ENCODE measurements at places on chromosomes 1 and 21.

- no peak overlapping the region for H3K27ac ChIP-seq
- H3K27me3 ChIP-seq: no peaks in the 10 kb centered on the region
- no peak overlapping the region for H3K4me3 ChIP-seq
- no peaks in the 10 kb centered on the region for H3K36me3 ChIP-seq
- H3K4me1 ChIP-seq: no peaks in the 10 kb centered on the region
Measured at GRCh38 chr21:39125752-39126485, 57.3 kb downstream of the PSMG1 start.

DNA sequence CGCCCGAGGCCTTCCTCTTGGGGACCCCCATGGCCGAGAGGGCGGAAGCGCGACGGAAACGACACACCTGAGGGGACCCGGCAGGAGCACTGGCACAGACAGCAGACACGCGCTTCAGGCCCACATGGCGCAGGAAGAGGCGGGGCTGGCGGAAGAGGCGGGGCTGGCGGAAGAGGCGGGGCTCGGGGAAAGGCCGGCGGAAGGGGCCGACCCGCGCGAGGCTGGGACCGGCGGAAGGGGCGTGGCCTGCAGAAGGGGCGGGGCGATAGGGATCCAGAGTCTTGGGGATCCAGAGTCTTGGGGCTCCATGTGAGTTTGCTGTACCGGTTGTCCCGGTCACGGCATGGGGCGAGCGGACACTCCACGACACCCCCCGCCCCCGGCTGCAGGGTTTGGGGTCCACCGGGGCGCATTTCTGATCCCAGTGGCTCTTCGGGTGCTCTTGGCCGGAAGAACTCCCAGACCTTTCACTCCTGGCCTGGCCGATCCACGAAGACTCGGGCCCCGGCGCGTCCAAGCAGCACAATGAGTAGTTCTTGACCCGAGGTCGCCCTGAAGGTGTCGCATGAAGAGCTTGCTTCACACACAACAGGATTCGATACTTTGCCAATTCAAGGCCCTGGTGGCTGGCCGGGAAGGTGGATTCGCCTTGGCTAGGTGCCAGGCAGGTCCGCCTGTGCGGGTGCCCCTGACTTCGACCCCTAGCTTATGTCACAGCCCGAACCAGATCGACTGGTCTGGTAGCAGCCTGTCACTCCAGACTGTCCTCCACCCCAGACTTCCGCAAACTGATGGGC lies at the start of gene URB1:
Gene URB1, minus strand, starts transcription at position 133 of the 797 bp plus-strand sequence. Its CDS starts 102 bp downstream, at position 31.
- peaks cover 18% of the 10 kb centered on the region for H3K36me3 ChIP-seq
- H3K4me3 ChIP-seq: peak within 1 kb of the TSS; percentile 87
- H3K4me1 ChIP-seq: peaks cover 41% of the 10 kb centered on the region
- peaks cover 6% of the 10 kb centered on the region for H3K27me3 ChIP-seq
- DNase-seq: peak; percentile 97

- H3K36me3 ChIP-seq: peaks cover 26% of the 10 kb centered on the region
- H3K27ac ChIP-seq: peak overlapping the region; percentile 88
- peaks cover 54% of the 10 kb centered on the region for H3K4me1 ChIP-seq
- H3K27me3 ChIP-seq: no peaks in the 10 kb centered on the region
- no peak for DNase-seq
- peak overlapping the region; percentile 93 for H3K4me3 ChIP-seq
Measured at GRCh38 chr1:228082918-228083870, 686 bp downstream of the ARF1 start.

DNA sequence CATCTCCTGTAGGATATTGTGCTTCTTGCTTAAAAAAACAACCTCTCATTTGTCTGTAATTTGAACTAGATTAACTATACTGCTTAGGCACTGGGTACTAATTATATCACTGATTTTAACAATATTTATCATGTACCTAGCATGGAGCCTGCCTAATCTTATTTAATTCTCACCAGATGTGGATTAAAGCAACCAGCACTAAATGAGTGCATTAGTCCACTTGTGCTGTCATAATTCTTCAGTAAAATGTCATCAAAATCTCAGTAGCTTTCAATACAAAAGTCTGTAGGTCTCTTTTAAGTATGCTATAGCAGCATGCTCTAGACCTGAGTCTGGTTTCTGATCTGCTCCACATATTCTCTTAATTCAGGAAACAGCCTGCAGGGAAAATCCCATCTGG lies 368.1 kb downstream of the NCAM2 start:
- no peaks in the 10 kb centered on the region for H3K27me3 ChIP-seq
- H3K27ac ChIP-seq: no peak overlapping the region
- H3K4me1 ChIP-seq: no peaks in the 10 kb centered on the region
- H3K4me3 ChIP-seq: no peak overlapping the region
- DNase-seq: no peak

- H3K4me1 ChIP-seq: no peaks in the 10 kb centered on the region
- peaks cover 2% of the 10 kb centered on the region for H3K36me3 ChIP-seq
- H3K27ac ChIP-seq: no peak overlapping the region
- no peak for DNase-seq
Measured at GRCh38 chr1:76444773-76445172, 370.2 kb downstream of the ST6GALNAC3 start.

DNA sequence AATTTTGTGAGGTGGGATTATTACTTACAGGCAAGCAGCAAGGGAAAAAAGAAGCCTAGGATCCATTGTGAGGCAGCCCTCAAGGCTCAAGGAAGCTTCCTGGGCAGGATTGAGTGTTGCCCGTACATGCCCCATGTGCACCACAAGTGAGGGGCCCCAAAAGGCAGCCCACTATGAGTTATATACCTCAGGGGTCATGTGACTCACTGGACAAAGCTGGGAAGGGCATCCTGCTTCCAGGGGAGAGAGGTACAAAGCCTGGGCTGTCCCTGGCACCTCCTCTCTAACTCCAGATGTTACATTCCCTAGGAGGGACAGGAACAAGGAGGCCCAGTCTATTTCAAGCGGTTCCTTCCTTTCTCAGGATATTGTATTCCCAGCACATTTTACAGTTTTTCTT lies 34.0 kb upstream of the CD1D start:
- H3K27me3 ChIP-seq: no peaks in the 10 kb centered on the region
- H3K36me3 ChIP-seq: peaks cover 2% of the 10 kb centered on the region
- no peak overlapping the region for H3K4me3 ChIP-seq
- no peak overlapping the region for H3K27ac ChIP-seq
- H3K4me1 ChIP-seq: peaks cover 38% of the 10 kb centered on the region
- DNase-seq: no peak

DNA sequence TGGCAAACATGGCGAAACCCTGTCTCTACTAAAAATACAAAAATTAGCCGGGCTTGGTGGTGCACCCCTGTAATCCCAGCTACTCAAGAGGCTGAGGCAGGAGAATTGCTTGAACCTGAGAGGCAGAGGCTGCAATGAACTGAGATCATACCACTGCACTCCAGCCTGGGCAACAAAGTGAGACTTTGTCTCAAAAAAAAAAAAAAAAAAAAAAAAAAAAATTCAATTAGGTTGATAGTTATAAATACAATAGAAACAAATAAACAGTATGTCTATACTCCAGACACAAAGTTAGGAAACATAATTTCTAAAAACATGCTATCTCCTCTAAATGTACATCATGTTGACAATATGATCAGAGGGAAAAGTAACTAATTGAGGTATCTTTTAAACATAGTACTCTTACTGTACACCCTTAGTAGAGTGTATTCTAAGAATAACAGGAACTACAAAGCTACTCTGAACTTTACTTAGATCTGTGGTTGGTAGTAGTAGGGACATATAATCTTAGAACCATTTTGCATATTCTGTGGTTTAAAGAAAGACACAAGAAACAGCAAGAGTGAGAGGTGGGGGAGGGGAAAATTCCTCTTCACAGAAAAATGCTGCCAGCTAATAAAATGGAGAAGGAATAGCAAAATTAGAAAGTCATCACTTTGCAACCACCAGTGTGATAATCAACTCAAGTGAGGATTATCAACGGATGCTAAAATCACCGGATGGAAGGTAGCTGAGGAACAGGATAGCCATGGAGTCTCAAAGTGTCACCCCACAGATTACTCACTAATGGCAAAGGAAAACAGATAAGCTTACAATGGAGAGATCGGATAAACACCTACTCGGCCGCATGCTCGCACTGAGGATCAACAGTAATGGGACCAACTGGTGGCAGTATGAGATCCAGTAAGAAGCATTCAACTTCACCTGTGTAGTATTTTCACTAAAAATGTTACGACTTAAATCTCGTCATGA lies 35.0 kb downstream of the MTOR start:
- peaks cover 73% of the 10 kb centered on the region for H3K36me3 ChIP-seq
- DNase-seq: no peak
- H3K27me3 ChIP-seq: no peaks in the 10 kb centered on the region
- peak overlapping the region; percentile 64 for H3K4me3 ChIP-seq
- H3K27ac ChIP-seq: peak overlapping the region; percentile 86

All from activated B cell treated with CpG ODN at 0.5 μM for 24 hours (primary cell).